ENCODE measurements at places on chromosomes 2 and 18.

- no peak for DNase-seq
Measured at GRCh38 chr2:48313036-48313877, 216.7 kb upstream of the STON1 start.

- DNase-seq: no peak
Measured at GRCh38 chr2:63590626-63591408, 2.1 kb downstream of the MDH1 start.

GRCh38 chr2:6754419-6754818 is 111.3 kb downstream of the CMPK2 start:
- DNase-seq: no peak

DNA sequence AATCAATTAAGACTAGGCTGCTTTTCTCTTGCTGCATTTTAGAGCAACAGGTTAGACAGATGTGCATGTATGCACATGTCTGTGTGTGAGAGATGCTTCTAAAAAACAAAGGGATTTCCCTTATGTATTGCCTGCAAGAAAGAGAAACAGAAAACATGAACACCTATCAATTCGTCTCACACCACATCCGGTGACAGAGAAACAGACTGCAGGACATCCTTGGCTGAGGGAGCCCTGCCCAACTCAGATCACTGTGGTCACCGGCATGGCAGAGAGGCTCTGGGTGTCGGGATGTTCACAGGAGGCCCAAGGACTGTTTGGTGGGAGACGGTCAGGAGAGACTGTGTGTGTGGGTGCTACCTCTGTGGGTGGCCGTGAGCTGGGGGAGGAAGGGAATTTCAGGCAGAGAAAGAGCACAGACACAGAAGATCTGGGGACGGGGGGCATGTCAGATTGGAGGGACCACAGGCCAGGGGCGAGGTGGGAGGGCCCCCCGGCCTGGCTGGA is 24.9 kb downstream of the FHL2 start:
- no peak for DNase-seq

DNA sequence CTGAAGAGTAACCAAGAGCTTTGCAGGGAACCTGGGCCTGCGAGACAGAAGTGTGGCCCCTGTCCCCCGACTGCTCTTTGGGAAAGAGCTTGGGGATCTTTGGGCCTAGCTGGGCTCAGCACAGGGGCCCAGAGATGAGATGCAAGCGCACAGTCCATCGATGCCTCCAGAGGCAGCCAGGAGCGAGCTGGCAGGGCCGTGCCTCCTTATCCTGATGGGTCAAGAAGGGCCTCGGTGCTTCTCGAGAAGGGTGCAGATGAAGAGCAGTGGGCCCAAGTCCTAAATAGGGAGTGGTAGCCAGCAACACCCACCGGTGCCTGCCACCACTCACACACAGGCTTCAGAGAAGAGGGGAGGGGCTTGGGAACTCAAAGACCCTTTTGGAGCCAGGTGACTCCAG is 17.6 kb downstream of the KCNK3 start:
- no peak for DNase-seq

Measured in activated naive CD4-positive, alpha-beta T cell treated with anti-CD3 and anti-CD28 coated beads, Interleukin-2, amount 50 U/mL, for 16 hours (primary cell).